HCEC 1CT (cell line): ENCODE measurements at places on chromosomes 5 and 9.
A peak's percentile ranks its signal among the peaks of the same experiment; 100 is the strongest.

DNA sequence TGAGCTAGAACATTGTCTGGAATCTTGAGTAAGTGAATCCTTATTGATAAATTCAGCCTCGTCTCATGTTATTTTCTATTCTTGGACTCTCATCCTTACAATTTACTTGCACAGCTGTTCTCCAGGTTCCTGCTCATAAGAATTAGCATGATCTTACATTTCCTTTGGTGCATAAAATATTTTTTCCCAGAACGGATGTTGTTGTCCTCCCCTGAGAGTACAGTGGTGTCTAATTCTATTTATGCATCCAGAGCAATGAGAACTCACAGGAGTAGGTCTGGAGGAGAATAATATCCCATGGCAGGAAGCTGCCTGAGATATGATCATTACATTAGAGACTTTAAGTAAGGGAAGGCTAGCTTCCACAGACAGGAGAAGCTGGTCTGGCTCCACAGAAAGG, 178.4 kb upstream of the MAST4 start:
- DNase-seq: no peak

DNA sequence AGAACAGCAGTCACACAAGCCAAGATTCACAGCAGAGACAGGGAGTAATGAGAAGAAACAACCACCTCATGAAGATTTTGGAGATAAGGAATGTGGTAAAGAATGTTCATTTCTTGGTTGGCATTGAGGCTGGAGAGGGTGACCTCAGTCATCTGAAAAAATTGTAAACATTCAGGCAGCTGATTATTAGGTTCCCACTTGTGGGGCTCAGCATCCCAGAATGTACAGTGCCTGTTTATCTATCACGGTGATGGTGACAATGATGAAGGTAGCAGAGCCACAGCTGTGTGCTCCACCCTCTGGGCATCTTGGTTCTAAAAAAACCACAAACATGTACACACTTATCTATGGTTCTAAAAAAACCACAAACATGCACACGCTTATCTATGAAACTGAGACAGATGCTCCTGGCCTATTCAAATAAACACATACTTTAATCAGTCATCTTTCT, 143.9 kb upstream of the MOCS2 start:
- DNase-seq: peak; percentile 77

- no peak for DNase-seq
Measured at GRCh38 chr9:68838245-68838644, 133.2 kb downstream of the PIP5K1B start.

GRCh38 chr9:23812673-23813072, 13.4 kb downstream of the ELAVL2 start:
- no peak for DNase-seq

DNA sequence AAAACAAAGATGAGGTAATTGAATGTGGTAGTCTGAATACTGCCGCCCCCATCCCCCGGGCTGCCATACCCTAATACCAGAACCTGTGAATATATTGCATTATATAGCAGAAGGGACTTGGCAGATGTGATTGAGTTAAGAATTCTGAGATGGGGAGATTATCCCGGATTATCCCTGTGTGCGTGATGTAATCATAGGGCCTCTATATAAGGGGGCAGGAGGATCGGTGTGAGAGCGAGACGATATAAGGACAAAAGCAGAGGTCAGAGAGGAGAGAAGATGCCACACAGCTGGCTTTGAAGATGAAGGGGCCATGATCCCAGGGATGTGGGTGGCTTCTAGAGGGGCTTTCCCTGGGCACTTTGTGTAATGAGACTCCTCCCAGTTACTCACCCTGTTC, 101.7 kb upstream of the TLE1 start:
- DNase-seq: no peak

GRCh38 chr5:34959323-34959722, 30.0 kb downstream of the DNAJC21 start:
- DNase-seq: peak; percentile 50

DNA sequence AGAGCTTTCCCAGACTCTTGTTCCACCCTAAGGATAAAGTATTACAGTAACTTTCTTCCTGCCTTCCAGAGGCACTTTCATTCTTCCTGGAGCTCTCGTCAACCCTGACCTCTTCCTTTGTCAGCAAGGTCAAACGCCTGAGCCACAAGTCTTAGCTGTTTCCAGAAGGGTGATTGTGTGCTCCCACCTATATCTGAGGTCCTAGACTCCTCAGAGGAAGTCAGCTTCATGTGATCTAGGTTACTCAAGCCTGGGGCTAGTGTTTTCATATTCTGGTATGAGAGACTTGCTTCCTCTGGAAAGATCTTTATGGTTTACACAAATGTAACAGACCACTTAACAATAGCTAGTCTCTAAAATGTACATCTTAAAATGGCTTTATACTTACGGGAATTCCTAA, 5.4 kb upstream of the FAM120A start:
- no peak for DNase-seq

- DNase-seq: no peak
Measured at GRCh38 chr5:96022971-96023370, 61.3 kb upstream of the ELL2 start.

- no peak for DNase-seq
Measured at GRCh38 chr9:120235081-120235480, 344.9 kb downstream of the CDK5RAP2 start.

DNA sequence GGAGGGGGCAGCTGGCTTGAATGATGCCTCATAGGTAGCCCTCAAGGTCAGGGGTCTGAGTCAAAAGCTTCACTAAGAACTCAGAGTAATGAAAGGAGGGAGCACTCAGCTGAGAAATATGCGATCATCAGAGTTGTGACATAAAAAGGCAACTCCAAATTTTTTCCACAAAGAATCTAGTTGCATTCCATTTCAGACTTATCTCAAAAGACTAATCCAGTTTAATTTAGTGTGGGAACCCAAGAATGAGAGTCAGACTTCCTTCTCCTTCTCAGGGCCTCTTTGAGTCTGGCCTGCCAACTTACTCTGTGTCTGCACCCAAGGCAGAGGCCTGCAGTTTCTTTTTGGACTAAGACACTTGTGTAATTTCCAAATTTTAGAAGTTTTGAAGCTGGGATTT, 34.7 kb downstream of the GABRP start:
- no peak for DNase-seq

DNA sequence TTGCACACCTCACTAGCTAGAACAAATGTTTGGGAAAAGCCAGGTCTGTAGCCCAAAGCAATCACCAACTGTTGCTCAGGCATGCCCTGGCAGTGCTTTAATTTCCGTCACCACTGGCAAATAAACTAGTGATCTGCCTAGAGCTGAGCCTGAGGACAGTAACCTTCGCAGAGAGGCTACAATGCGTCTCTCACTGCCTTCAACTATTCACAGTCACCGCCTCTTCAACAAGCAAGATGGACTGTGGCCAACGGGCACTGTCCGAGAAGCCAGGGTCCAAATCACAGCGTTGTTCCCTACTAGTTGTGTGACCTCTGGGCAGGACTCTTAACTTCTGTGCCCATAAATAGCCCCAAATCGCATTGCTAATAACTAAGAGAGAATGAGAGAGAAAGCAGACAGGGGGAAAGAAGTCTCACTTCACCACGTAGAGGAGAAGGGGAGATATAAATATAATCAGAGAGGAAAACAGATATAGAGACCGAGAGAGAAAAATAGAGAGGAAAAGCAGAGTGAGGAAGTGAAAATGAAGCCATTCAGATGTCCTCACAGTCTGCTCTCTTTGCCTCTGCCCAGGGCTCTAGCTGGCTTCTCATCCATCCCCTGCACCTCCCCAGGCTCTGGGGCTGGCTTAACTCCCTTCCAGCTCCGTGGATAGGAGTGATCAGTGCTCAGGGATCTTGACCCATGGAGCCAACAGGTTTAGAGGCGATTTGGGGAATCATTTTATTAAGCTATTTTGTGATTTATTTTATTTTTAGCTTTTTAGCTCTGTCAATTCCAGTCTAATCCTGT, 157.9 kb downstream of the ZDHHC21 start:
- DNase-seq: no peak

- peak; percentile 85 for DNase-seq
Measured at GRCh38 chr5:115296124-115297022, at the start of gene CCDC112. CCDC112 (minus strand) TSS chr5:115296654; CDS start chr5:115296543, 111 bp downstream.

DNA sequence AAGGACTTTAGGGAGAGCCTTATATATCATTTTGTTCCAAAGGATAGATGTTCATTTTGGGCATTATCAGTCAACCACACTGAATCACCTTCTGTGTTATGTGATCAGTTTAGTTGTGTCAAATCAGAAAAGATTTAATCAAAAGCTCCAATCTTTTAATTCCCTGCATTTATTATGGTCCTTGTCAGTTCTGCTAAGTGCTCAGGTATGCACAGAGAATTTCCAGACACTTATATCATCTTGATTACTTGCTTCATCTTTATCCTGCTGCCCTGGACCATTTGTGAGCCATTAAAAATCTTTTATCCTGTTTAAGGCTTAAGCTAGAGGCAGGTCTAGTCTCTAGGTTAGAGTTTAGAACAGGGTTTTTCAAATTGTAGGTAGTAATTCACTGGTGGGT, 179.1 kb downstream of the CWC27 start:
- no peak for DNase-seq

- DNase-seq: no peak
Measured at GRCh38 chr5:31996909-31997308, 177.2 kb downstream of the GOLPH3 start.

DNA sequence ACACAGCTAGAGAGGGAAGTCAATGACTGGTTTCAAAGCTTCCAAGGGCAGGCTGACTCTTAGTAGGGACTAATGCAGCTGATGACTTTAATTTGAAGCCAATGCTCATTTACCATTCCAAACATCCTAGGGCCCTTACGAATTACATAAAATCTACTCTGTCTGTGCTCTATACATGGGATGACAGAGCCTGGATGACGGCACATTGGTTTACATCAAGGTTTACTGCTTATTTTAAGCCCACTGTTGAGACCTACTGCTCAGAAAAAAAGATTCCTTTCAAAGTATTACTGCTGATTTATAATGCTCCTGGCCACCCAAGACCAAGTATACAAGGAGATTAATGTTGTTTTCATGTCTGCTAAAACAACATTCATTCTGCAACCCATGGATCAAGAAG, 74.1 kb downstream of the DAP start:
- DNase-seq: no peak

DNA sequence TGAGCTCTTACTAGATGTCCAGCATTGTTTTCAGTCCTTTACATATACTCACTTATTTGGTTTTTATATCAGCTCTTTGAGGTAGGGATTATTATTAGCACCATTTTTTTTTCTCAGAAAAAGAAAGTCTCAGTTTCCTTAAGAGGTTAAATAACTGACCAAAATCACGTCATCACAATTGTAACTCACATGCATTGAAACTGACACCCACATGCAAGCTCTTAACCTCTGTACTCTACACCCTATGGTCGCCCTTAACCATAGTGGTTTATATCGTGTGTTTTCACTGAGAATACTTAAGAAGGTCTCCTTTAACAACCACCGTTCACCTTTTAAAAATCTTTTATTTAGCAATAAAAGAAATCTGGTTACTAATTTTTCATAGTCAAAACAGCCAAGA, 61.0 kb downstream of the PRDM6 start:
- DNase-seq: no peak

- DNase-seq: no peak
Measured at GRCh38 chr5:133916914-133917313, 51.5 kb downstream of the C5orf15 start.

DNA sequence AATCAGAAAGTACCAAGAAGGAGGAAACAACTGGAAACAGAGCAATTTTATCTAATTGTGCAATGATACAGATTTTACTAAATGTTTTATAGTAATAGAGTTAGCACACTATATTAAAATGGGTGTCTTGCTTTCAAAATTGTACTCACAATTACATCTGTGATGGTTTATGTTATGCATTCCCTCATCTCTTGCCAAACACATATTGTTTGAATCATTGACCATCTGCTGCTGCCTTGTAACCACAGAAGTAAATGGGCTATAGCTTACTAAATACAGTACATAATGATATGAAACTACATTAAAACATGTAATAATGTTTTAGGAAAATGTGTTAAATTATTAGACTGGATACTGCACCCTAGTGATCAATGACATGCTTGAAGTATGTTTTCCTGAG, 158.1 kb downstream of the SLC25A46 start:
- DNase-seq: peak; percentile 88

GRCh38 chr9:17171309-17172094, 36.7 kb downstream of the CNTLN start:
- DNase-seq: no peak
